ENCODE measurements at places on chromosomes 7 and 10. TPM values are rescaled to one million over a fixed set of nuclear protein-coding genes. Genes with fewer than 3 reads are reported as not detected.

- DNase-seq = no peak
Measured at GRCh38 chr7:140263277-140263676, 86.5 kb upstream of the KDM7A start.

- no peak for DNase-seq
Measured at GRCh38 chr7:155193716-155194115, 104.0 kb upstream of the INSIG1 start.

DNA sequence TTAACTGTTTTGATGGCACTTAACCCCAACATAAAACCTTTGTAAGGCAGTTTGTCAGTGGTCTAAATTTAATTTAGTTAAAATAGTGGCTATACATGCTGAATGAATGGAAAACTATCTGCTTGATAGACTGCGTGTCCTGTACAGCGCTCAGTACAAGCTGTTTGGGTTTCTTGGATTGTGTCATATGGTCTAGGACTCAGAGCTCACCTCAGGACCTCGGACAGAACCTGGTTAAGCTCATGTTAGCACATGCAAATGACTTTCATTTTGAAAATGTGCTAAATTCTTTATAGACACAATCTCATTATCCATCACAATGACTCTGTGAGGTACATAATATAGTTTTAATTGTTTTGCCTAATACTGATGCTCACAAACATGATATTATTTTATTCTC lies 55.7 kb upstream of the RELN start:
- DNase-seq = no peak

DNA sequence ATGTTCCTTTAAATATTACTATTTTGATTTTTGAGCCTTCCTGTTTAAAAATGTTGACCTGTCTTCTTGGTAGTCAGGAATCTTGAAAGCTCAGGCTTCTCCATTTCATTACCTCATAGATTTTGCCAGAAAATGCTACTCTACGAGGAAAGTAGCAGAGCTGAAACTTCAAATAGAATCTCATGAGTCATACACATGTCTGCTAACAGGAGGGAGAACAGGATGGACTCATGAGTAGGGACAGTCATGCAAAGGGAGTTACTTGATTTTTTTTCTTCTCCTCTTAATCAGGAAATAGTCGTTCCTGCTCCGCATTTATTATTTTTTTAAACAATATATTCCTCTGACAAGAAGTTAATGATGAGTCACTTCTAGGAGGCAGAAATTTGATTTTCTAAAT lies 37.0 kb upstream of the MINDY3 start:
- no peak for DNase-seq

DNA sequence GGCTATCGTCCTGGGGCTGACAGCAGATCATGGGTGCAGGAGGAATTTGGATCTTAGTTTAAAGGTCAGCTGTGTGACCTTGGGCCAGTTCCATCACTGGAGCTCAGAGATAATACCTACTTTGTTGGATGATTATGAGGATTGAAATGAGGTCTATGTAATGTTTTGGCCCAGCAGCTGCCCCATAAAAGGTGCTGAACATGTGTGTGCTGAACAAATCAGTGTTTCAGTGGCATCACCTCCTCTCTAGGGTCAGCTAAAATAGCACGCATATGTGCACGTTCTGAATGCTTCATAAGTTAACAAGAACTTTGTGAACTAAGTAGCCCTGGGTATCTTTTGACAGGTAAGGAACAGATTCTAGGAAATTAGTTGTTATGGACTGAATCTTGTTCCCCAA lies 84.8 kb upstream of the LRRC18 start:
- no peak for DNase-seq

GRCh38 chr7:94697035-94697974 lies 41.4 kb upstream of the SGCE start:
- no peak for DNase-seq

DNA sequence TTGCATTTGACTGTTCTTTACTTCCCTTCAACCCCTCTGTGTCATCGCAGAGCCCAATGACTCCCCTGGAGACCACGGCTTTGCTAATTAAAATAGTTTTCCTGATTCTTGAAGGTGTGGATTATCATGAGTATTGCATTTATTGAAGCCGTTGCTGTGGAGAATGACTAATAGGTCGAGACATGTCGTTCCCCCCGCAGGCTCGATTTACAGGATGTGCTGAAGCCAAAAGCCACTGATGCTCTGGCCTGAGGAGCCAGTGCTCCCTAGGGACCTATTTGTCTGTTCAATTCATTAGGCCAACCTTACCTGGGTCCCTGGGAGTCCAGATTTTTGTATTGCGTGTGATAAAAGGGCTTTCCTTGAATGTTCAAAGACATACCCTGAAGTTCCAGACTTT lies 102.3 kb downstream of the NPTX2 start:
- no peak for DNase-seq

- DNase-seq = no peak
Measured at GRCh38 chr10:75544386-75544785, 113.0 kb downstream of the LRMDA start.

- no peak for DNase-seq
Measured at GRCh38 chr10:119337796-119338432, 130.5 kb downstream of the GRK5 start.

- DNase-seq = no peak
Measured at GRCh38 chr7:20521243-20521642, 94.2 kb upstream of the ABCB5 start.

- DNase-seq = no peak
Measured at GRCh38 chr7:155188821-155189581, 108.7 kb upstream of the INSIG1 start.

DNA sequence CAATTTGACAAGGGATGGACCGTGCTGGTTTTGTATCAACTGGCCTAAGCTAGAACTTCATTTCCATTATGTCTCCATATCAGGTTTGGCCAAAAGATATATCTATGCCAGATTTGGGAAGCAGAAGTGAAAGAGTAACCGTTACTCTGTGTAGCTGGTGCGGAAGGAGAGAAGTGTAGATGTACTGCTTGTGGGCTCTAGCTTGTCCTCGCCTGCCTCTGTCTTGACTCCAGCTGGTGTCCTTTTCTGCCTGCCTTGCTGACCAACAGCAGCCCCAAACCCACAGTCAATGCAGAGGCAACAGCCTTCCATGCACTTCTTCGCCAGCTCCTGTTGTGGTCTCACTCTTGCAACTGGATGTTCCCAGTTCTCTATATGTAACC lies 128.5 kb downstream of the KIF20B start:
- DNase-seq = no peak

DNA sequence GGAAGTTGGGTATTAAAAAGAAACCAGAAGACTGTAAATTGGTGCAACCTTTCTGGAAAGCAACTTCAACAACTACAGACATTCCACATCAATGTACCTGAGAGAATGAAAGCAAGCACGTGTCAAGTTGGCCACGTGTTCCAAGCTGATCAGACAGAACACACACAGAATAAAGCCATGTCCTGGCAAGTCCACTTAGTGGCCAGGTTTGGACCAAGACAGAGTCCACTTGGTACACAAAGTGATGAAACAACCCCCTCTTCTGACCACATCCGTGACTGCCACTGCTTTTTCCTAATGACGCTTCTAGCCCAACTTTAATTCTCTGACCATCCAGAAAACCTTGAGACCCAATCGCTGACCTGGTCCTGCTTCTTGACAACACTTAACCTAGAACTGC lies 109.4 kb downstream of the ABLIM1 start:
- DNase-seq = no peak

DNA sequence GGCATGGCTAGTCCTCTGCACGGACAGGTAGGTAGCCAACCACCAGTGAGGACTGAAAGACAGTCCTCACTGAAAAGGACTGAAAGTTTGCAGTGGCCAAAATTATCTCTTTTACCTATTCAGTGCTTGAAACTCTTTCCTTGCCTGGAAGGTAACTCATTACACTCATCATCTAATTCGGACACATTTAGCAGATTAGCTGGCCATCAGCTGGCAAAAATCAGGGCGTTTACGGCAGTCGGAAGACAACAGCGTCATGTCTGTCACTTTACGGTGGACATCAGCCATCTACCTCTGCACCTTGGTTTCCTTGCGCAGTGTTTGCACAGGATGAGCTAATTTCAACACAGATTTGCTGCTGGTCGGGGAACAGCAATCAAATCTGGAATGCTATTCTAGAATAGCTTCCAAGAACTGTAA lies 740 bp downstream of the ANXA7 start:
- DNase-seq = no peak

GRCh38 chr10:29392376-29393021 lies 103.6 kb downstream of the LYZL1 start:
- no peak for DNase-seq

GRCh38 chr10:109103278-109103677 lies 820.0 kb downstream of the XPNPEP1 start:
- DNase-seq = no peak

GRCh38 chr7:70008466-70008865 lies 410.2 kb downstream of the AUTS2 start:
- no peak for DNase-seq

DNA sequence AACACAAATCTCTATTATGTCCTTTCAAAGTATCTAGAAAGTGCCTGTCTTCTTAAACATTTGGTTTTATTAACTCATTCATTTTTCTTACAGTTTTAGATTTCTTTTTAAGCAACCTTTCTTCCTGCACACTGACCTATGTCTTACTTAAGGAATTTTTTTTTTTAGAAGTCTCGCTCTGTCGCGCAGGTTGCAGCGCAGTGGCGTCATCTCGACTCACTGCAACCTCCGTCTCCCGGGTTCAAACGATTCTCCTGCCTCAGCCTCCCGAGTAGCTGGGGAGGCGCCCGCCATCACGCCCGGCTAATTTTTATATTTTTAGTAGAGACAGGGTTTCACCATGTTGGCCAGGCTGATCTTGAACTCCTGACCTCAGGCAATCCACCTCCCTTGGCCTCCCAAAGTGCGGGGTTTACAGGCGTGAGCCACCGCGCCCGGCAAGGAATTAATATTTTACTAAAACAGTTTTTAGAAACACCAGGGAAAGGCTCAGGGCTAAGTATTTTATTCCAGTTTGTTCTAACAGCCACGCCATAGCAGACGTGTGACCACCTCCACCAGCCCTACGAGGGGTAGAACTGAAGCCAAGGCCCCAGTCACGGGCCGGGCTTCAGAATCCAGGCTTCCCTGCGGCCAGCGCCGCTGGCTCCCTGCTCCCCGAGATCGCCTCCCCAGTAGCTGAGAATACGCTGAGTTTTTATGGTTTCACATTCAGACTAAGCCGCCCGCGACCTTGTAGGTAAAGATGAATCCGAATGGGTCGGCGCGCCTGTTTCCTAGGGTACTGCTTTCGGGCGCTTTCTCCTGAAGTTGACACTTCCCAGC lies 941 bp upstream of the LUC7L2 start:
- DNase-seq = peak; percentile 52

The HMX3 gene
- polyA plus RNA-seq = 0.07 TPM

The PSMG3 gene
- polyA plus RNA-seq = 40.3 TPM

The EMX2 gene
- 198 TPM for polyA plus RNA-seq

The LRRC61 gene
- polyA plus RNA-seq = 33.1 TPM

The FFAR4 gene
- polyA plus RNA-seq = 0.03 TPM

The SAP25 gene
- 4.4 TPM for polyA plus RNA-seq

The SAMD8 gene
- 9.6 TPM for polyA plus RNA-seq

The KLF14 gene
- polyA plus RNA-seq = 0.46 TPM

The JCAD gene
- 30.7 TPM for polyA plus RNA-seq

The NPTX2 gene
- 2.0 TPM for polyA plus RNA-seq

The GTF2IRD2 gene
- 34.4 TPM for polyA plus RNA-seq

The GPR158 gene
- 0.52 TPM for polyA plus RNA-seq

All from renal pelvis (tissue), 12 donors.